ENCODE measurements at places on chromosomes 3 and 15. TPM values are rescaled to one million over a fixed set of nuclear protein-coding genes. Genes with fewer than 3 reads are reported as not detected.

MAN2C1 gene
- 200 TPM for total RNA-seq

PLA2G4D gene
- total RNA-seq = not detected

TTLL3 gene
- total RNA-seq = 59.6 TPM

COX5A gene
- 191 TPM for total RNA-seq

CCR3 gene
- not detected for total RNA-seq

TUSC7 gene
- not detected for total RNA-seq

C3orf85 gene
- total RNA-seq = not detected

DNA sequence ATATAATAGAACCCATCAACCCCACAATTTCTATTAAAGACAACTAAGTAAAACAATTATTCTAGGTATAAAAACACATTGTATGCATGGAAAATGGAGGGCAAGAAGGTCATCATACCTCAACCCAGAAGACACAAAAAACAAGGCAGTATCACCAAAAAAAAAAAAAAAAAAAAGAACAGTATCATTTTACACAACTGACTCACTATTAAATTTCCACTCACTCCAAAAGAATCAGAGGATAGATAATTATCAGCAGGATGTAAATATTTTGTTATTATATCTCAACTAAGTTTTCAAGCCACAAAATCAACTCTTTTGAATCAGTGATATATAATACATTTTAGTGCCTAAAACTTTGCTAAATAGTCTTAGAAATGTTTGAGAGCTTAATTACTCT lies 55.0 kb downstream of the CLASP2 start:
- DNase-seq = no peak

GRCh38 chr3:87209111-87209510 lies 18.0 kb upstream of the CHMP2B start:
- DNase-seq = no peak

- DNase-seq = no peak
Measured at GRCh38 chr3:159366476-159366875, 564.6 kb downstream of the MFSD1 start.

DNA sequence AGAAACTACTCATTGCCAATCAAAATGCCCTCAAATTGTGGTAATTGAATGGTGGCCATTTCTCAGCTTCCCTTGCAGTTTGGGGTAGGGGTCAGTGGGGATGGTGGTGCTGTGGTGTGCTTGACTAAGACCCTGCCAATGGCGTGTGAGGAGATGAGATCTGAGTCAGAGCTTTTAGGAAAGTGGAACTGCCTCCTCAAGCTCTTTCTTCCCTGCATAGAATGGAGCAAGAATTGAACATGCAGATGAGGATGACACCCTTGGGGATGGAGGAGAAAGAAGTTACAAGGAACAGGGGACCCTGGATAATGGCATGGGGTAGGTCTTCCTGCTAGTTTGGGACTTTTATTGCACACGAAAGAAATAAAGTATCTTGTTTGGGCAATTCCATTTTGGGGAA lies 188.0 kb downstream of the PEX5L start:
- no peak for DNase-seq

DNA sequence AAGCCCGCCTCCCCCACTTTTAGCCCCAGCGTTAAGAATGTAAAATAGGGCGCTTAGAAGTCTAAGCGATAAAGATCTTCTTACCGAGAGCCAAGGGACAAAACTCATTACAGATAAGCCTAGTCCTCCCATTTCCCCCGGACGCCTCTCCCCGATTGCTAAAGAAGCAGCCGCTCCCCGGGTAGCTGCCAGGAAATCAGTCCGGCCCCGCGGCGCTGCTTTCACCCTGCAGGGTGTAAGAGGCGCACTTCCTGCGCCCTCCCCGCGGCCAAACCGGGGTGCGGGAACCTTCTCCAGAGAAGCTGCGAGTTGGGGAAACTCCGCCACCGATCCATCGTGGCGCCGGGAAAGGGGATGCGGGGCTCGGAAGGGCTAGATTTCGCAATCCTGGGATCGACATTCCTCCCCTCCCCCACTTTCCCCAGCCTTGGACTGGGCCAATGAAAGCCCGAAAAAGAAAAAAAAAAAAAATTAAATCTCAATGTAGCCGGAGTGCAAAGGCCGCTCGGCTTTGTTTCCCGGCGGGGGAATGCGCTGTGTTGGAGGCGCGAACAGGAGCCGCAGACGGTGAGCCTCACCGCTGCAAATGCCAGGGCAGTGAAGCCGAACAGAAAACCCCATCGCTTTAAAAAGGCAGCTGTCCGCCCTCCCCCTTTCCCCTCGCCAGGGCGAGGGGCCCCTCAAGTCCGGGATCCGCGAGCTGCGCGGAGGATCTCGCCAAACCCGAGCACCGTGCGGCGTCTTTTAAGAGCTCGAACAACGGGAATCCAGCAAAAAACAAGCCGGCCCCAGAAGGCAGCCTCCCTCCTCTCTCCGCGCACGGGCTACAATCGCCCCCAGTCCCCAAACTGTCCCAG lies 626 bp upstream of the PTPRG start:
- peak; percentile 65 for DNase-seq

- DNase-seq = no peak
Measured at GRCh38 chr3:132283916-132284405, 33.2 kb upstream of the ACP3 start.

- no peak for DNase-seq
Measured at GRCh38 chr3:159805411-159805772, 183.2 kb upstream of the IL12A start.

- DNase-seq = no peak
Measured at GRCh38 chr15:56732886-56733135, 498 bp downstream of the ZNF280D start.

DNA sequence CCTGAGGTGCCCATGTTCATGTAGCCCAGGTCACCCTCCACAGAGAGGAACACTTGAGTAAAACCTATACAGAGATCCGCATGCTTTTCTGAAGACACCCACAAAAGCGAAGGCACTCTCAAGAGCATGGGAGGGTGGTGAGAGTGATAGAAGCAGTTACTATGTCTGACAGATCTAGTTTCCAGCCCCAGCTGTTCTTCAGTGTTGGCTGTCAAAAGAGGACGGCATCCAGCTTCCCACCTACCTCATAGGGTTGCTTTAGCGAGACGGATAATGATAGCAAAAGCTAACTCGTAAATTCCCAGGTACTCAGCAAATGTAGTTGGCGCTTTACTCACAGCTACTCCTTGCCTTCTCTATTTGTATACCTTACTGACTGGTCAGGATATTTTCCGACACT lies 3.0 kb upstream of the MEX3B start:
- no peak for DNase-seq

GRCh38 chr15:33377204-33377603 lies 66.4 kb downstream of the RYR3 start:
- DNase-seq = no peak

DNA sequence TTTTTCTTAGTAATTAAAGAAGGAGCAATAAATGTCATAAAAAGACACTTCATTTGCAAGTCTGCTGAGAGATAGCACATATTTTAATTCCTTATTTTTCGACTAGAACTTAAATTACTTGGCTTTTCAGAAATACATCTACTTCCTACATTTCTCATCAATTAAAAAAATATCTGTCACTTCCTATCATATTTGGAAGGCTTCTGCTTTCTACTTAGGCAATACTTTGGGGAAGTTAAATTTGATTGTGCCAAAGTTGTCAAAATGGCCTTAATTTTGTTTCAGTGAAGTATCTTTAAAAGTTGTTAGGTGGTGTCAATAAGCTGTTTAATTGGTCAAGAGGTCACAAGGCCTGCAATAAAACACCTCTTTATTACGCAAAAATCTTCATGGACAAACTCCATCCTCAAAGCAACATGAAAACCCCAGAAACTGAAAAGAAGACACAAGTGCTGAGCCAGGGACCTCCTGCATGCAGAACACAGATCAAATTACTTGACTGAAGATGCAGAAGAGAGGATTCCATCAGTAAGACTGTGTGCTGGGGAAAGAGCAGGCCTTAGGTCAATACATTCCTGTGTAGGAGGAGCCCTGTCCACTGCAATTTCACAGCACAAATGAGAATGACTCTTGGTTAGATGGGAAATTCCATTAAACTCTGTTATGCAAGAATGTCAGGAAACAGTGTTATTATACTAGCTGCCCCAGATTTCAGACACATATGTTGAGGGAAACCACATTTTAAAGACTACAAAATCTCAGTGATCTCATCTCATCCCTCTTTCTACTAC lies 48.0 kb upstream of the FSTL1 start:
- no peak for DNase-seq

GRCh38 chr15:78907577-78907976 lies 34.9 kb downstream of the MORF4L1 start:
- DNase-seq = no peak

GRCh38 chr15:92669432-92669831 lies 13.9 kb upstream of the FAM174B start:
- DNase-seq = no peak

DNA sequence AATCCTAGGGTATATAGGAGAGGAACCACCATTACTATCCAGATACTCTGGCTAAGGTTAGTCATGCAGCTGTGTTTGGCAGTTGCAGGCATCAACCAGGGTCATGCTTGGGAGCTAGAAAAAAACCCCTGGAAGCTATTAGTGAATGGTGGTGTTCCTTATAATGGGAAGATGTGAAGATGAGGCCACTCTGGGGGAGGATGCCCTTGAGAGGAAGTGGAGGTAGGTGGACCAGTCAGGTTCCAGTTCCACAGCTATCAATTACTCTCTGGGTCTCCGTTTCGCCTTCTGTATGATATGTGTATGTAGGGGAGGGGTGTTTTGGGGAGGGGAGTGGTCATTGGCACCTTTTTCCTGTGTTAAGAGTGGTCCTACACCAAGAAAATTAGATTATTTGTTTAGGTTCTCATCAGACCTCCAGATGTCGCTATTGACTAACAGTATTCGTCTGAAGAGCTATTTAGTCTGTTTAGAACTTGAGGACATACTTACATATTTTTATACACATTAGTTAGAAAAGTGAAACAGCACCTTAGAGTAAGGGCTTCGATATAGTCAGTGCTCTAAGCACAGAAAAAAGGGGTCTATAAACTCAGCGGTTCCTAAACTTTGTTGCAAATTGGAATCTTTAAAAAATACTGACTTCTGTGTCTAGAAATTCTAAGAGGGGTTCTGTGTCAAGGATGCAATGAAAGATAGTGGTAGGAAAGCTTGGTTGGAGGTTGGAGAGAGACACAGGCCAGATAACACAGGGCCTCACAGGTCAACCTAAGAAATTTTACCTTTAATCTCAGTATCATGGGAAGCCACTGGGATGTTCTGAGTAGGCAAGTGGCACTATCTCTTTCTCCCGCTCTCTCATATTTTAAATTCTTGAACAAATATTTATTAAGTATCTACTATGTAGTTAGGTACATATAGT lies 9.1 kb upstream of the HPS3 start:
- DNase-seq = no peak

DNA sequence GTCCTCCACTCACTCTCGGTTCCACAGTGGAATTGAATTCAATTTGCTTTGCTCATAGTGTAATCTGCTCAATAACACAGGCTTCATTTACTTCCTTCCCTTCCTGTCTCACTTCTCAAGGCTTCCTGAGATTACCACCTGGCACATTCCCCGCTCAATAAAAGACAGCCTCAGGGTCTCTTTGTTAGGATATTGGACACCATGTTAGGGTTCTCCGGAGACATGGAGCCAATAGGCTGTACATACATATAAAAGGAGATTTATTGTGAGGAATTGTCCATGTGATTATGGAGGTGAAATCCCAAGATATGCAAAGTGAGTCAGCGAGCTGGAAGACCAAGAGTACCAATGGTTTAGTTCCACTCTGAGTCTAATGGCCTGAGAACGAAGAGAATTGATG lies 974.5 kb downstream of the CADM2 start:
- DNase-seq = no peak

GRCh38 chr15:64681424-64682024 lies 93.9 kb downstream of the RBPMS2 start:
- peak; percentile 28 for DNase-seq

DNA sequence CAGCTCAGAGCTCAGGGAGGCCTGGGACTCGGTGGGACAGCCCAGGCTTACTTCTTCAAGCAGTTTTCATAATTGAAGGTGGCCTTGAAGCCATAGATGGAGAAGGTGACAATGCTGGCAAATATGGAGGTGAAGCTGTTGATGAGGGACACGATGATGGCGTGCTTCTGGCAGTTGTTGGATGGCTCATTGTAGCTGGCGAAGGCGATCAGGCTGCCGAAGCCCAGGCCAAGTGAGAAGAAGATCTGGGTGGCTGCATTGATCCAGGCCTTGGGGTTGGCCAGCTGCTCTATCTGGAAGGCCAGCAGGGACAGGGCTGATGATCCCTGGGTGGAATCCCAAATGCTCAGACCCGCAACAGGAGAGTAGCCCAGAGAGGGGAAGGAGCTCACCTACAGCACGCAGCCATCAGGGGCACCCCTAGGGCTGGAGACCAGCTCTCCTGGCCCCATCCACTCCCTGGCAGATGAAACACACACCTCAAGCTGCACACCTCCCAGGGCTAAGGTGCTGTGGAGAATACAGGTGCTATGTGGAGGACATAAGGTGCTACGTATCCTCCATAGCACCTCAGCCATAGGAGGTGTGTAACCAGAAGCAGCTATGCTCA lies 25.1 kb downstream of the SLC6A20 start:
- no peak for DNase-seq

GRCh38 chr15:31031471-31032067 lies 40.1 kb upstream of the MTMR10 start:
- DNase-seq = no peak

DNA sequence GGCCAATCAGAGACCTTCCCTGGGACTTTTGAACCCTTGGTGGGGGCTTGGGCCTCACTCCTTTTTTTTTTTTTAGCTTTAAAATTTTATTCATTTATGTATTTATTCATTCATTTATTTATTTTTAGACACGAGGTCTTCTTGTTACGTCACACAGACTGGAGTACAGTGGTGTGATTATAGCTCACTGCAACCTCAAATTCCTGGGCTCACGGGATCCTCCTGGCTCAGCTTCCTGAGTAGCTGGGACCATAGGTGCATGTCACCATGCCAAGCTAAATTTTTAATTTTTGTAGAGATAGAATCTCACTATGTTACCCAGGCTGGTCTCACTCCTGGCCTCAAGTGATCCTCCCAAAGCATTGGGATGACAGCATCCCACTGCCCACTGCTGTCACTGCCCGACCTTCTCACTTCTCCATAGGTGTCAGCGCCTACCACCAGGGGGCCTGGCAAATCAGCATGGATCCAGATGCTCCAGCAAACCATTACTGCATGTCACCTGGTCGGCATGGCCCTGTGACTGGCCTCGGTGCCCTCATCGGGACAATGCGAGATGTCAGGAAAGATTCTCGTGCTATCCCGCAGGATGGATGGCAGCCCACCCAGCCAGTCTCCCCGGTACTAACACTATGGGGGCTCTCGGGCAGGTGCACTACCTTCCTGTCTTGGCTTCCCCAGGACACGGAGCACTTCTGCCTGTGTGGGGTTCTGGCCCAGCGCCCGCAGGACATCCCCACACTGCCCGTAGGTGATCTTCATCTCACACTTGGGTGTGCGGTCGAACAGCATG lies 3.0 kb downstream of the MYL3 start:
- no peak for DNase-seq

GRCh38 chr3:9108876-9109567 lies 140.4 kb downstream of the SRGAP3 start:
- no peak for DNase-seq

- DNase-seq = no peak
Measured at GRCh38 chr3:29348316-29348715, 67.4 kb downstream of the RBMS3 start.

All from progenitor cell of endocrine pancreas (in vitro differentiated cells).